ENCODE measurements at places on chromosomes 2 and 18. TPM values are rescaled to one million over a fixed set of nuclear protein-coding genes. Genes with fewer than 3 reads are reported as not detected.

DNA sequence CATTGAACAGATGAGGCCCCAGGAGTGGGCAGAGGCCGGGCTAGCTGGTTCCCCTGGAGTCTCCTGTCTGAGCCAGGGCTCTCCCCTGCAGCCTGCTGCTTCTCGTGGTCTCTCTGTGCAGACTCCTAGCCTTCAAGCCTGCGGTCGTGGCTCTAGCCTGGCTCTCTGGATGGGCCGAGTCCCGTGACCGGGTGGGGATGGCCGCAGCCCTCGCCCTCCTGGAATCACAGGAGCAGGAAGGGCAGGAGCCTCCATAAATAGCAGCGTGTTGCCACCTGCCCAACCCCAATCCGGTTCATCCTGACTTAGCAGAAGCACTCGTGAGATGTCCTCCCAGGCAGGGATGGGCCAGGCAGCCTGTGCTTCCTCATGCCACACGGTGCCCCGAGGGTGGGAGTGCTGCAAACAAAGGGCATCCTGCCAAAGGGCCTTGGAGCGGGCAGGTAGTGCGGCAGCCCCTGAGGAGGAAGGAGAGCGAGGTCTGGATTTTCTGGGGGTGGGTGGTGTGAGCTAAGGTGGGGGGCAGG, 43.9 kb downstream of the FOSL2 start:
- DNase-seq, result no peak

Gene NTSR2
- not detected for total RNA-seq

Gene YES1
- total RNA-seq, result 33.3 TPM

DNA sequence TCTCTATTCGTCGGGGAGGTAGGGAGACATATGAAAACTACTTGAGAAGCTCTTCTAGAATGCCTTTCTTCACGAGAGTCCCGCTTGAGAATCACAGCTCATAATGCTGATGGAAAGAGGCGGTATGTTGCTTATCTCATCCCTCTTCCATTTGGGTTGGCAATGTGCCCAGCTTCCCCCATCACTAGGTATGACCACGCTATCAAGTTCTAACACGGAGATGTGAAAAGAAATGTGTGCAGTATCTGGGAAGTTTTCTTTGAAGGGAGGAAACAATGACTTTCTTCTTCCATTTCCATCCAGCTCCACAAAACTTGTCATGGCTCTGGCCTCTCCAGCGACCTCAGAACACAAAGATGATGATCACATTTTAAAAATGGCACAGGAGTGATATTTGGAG, 742.4 kb downstream of the DCDC2C start:
- no peak for DNase-seq

GRCh38 chr2:13000664-13001363, 284.1 kb downstream of the TRIB2 start:
- no peak for DNase-seq

Gene SATB2
- total RNA-seq, result 0.71 TPM

DNA sequence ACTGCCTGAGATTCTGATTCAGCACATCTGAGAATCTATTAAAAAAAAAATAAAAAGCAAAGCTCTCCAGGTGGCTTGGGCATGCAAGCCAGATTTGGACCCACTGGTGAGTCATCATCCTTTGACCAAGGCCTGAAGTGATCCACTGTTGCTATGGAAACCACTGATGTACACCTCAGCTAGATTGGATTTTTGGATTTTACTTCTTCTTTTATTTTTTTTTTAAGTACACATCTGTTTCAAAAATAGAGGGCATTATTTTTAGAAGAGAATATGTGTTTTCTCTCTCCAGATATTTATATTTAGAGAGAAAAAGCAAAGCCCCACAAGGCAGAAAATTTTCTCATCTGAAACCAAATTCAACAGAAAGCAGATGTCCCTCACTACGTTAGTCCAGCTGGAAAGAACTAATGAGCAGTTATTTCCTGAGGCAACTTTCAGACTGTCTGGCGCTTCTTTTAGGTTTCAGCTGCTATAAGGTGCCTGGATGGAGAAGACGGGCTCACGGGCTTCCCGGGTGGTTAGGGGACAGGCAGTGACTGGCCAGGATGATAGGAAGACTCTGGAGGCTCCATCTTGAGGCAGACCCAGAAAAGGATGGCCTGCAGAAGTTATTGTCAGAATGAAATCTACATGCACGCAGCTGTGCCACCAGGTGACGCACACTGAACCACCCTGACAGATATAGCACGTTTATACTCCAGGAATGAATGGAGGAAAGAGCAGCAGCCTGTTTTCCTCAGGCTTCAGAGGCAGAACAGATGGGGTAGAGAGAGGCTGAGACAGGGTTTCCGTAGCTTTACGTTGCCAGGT, 50.5 kb downstream of the MRPL35 start:
- no peak for DNase-seq

Gene IL36G
- not detected for total RNA-seq

Gene KLF11
- total RNA-seq, result 3.8 TPM

Gene NPPC
- 2.7 TPM for total RNA-seq

Gene TANC1
- total RNA-seq, result 0.21 TPM

Gene CD207
- 1.1 TPM for total RNA-seq

Gene TMEM37
- total RNA-seq, result not detected

Gene CRYBA2
- total RNA-seq, result not detected

DNA sequence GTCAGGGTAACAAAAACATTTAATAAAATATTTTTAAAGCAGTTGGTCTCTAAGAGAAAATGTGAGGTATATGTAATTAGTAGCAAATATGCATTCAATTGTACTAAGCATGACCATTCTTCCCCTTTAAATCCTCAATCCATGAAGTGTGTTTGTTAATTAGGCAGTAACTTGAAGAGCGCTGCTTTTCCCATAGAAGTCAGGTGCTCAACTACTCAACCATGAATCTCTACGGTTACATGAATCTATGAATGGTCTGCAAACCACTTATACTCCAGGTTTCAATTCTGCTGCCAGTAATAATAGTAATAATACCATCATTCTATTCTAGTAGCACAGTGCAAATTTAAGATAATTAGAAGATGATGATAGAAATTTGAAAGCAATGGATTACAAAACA, 55.8 kb downstream of the SLC8A1 start:
- no peak for DNase-seq

Gene ST8SIA5
- 1.0 TPM for total RNA-seq

GRCh38 chr2:119826370-119826961, 66.7 kb downstream of the PTPN4 start:
- no peak for DNase-seq

- no peak for DNase-seq
These were observed 36.4 kb downstream of the TMEM182 start for GRCh38 chr2:102798181-102798580.

Gene PRKAG3
- total RNA-seq, result not detected

DNA sequence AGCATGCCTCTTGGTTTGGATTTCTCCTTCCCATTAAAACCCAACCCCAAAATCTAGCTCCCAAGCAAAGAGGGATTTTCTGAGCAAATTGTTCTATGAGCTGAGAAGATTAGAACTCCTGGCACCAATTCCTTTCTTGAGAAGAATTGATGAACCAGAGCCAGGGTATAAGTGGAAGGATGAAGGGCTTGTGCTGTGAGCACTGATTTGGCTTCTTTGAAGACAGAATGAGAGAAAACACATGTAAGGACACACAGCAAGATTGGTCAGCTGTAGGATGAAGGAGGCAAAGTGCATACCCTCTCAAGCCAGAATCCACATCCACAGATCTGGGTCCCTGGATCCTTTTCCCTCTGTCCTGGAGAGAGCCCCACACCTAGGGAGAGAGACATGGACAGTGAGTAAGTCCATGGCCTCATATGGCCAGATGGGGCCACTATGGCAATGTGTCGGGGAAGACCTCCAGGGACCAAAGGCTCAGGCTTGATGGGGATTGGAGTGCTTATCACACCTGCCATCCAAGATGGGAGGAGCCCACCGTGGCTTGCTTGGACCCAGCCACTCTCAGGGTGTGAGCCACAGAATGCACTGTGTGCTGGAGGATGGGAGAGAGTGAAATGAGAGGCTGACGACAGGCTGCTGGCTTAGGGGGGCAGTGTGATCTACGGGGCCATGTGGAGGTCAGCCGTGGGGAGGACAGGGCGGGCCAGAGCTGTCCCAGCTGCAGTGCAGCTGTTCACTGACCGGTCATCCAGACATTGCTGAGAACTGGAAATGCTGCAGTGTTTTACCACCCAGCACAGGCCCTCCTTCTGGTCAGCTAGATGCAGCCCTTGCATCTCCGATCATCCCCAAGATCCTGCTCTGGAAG, 339.8 kb downstream of the CYP26B1 start:
- no peak for DNase-seq

DNA sequence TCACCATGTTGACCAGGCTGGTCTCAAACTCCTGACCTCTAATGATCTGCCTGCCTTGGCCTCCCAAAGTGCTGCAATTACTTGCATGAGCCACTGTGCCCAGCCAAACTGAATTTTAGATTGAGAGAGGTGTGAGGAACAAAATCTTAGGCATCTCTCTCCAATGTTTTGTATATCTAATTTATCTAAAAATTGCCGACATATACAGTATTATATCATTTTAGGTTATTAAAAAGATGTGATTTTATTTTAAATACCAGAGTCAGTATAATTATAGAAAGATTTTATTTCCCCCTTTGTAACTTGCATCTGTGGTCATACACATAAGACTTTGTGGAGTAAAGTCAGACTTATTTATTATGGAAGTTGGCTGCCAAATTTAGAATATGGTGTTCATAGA, 10.1 kb downstream of the PMS1 start:
- no peak for DNase-seq

DNA sequence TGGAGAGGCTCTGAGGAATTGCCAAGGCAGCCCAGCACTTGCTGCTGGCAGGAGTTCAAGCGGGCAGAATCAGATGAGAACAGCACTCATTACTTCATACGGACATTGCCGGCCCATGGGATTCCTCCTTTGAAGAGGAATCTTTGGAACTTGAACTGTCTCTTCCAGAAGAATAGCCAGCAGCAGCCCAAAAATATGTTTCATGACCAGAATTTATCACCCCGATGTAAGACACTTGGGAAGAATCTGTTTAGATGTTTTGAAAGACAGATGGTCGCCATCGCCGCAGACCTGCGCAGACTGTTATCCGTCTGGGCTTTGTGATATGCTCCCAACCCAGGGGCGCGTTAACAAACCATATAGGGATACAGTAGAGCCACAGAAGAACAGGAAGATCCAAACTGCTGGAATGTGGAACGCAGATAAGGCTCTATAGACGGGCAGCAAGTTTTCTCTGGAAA, 3.7 kb upstream of the ADI1 start:
- DNase-seq, result no peak

Gene STARD6
- not detected for total RNA-seq

- no peak for DNase-seq
These were observed 260.1 kb upstream of the FAM98A start for GRCh38 chr2:33859176-33859575.

Gene SYT4
- total RNA-seq, result not detected

GRCh38 chr2:82340578-82341053, 2036.1 kb upstream of the LRRTM1 start:
- DNase-seq, result no peak

DNA sequence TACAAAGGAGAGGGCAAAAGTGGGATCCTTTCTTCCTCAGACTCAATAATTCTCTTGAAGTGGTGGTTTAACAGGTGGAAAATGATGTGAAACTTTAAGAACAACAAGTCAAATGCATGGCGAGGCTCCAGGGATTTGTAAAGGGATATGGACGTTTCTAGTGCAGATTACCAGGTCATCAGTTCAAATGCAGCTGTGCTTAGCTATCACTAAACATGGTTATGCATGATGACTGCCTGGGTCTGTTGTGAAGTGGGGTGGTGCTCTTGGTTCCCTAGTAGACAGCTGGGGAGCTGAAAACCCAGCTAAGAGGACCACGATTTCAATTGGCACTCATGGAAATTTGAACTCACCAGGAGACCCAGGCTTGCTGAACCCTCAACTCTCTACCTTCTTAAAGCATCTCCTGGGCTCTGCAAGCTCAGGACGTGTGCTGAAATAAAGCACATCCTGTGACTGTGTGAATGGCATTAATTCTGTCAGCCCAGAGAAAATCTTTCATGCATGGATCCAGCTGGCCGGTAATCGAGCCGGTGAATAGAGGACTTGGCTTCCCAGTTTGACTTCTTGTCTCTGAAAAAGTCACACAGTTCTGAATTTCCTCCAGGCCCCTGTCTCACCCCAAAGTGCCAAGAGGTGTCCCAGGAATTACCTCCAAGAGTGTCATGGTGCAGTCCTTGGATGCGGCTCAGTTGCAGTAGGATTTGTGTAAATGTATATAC, 146.1 kb downstream of the MTX2 start:
- DNase-seq, result no peak

DNA sequence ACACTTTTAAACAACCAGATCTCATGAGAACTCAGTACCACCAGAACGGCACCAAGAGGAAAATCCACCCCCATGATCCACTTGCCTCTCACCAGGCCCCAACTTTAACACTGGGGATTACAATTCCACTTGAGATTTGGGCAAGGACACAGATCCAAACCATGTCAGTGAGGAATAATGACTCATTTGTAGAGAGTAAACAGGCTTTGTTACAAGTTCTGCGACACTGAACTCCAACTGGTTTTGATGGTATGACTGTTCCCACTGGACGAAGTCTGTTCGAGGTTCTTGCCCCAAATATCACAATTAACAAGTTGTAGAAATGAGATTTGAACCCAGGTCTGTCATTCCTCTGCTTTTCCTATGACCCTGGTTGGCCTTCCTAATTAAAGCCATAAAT, 718.1 kb upstream of the ID2 start:
- no peak for DNase-seq

GRCh38 chr2:168191955-168192785, 55.2 kb downstream of the STK39 start:
- no peak for DNase-seq

DNA sequence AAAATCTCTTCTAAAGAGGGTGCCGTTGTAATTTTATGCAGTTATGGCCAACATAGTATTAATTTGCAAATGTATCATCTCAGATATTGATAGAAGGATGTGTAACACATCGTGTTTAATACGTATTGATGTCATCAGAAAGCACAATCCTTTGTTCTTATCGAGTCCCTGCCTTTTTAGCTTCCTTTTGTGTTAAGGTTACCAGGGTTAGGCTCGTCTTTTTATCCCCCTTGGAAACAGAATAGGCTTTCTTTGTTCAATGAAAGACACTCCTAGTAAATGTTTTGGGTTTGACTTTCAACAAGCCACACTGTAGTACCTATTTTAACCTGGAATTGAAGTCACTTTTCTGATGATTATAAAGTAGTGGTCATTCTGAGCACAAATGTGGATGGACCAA, 136.2 kb downstream of the WDR7 start:
- no peak for DNase-seq

DNA sequence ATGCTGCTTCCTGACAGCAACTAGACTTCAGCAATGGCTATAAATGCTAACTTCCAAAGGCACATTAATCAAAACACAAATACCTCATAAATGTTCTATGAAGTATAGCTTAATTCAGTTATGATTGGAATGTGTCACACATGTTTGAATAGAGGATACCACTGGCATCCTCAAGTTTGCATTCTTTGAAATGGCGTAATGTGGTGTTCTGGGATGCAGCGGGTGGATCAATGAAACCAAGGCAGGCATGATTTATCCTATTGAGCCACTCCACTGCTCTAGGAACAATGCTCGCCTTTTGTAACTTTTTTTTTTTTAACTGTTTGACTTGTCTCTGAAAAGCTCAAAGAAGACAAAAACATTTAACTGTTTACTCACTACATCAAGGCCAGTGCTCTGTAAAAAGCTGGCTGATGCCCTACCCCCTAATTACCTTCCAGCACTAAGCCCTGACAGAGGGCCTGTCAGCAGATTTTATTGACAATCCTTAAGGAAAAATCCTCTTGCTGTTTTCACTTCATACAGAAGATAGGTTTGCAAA, 278.8 kb upstream of the SESTD1 start:
- DNase-seq, result no peak

- DNase-seq, result no peak
These were observed 81.0 kb downstream of the TAF4B start for GRCh38 chr18:26307161-26307773.

GRCh38 chr2:96698221-96698861, 41.5 kb downstream of the LMAN2L start:
- no peak for DNase-seq
